ENCODE measurements at places on chromosomes 2 and 18.

- DNase-seq, result no peak
Observed at GRCh38 chr2:228839421-228839876, 431.6 kb downstream of the PID1 start.

DNA sequence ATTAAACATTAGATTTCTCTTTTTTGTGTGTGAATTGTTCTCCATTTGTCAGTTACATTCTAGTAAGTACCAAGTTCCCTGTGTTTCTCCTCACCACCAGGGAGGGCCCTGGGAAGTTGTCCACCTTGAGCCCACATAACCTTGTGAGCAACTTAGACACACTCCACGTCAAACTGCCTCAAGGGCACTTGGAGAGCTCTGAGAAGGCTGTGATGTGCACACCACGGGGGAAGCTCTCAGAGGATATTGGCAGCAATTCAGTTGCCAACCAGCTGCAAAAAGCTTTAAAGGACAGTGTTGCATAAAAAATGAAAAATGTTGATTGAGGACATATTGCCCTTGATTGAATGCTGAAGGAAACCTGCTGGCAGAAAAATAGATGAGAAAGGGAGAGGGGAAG, 743.6 kb downstream of the RNF144A start:
- no peak for DNase-seq

GRCh38 chr2:96150791-96151594, 5.8 kb upstream of the DUSP2 start:
- DNase-seq, result no peak

DNA sequence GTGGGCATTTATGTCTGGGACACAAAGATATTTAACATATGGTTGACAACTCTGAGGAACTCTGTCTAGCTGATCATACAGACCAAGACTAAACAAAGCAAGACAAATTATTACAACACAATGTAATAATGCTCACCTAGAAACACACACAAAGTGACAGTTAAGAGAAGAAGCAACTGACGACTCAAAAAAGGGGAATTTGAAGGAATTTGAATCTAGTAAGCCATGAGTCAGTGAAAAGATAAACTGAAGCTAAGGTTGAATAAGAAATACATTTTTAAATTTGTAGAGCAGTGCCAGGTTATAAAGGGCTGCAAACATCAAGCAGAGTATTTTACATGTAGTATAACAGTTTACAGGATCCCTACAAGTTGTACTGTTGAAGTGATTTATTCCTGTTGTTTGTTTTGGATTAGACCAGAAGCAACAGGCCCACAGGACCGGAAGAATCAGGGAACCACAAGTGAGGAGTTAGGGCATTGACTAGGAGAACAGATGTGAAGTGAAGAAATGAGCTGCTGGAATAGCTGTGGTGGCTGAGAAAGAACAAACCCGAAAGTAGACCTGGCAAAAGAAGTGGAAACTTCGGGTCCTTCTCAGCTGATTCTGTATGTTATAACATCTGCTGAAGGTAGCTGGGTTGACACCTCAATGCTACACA, 35.6 kb downstream of the IFIH1 start:
- DNase-seq, result no peak

DNA sequence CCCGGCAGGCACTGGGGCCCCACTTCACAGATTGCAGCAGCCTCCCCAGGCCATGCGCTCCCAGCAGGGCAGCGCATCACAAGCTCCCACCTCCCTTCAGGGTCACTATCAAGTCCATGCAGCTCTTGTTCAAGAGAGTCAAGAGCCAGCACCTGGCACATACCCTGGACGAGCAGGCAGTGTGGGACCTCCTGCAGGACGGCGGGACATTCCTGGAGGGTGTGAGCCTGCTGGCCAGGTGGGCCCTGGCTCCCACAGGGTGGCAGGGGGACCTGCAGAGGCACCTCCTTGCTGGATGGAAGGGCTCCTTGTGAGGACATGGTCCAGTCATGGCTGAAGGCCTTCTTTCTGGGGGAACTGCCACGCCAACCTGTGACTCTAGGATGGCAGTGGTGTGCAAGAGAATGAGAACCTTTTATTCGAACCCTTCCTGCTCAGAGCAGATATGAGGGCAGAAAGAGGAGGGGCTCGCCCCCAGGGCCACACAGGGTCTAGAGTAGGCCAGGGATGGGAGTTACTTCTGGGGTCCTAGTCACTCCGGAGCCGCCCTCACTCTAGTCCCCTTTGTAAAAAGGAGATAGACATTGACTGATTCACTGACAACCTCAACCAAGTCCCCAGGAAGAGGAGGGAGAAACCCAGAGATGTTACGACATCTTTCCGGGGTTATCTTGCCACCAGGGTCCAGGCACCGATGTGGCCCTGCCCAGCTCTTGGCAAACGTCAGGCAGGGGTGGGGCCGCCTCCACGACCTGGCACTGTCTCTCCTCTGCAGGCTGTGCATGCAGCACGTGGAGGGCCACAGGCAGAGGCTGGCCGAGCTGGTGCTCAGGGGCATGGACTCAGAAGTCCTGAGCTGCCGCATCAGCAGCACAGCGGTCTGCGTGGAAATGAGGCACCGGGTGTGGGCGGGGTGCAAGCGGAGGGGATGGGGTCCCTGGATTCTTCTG, 31.3 kb downstream of the HJURP start:
- no peak for DNase-seq

Measured in Right ventricle myocardium superior (tissue), 1 donor.